ENCODE measurements at places on chromosomes 12 and 14. TPM values are rescaled to one million over a fixed set of nuclear protein-coding genes. Genes with fewer than 3 reads are reported as not detected.
A peak's percentile ranks its signal among the peaks of the same experiment; 100 is the strongest.

DNA sequence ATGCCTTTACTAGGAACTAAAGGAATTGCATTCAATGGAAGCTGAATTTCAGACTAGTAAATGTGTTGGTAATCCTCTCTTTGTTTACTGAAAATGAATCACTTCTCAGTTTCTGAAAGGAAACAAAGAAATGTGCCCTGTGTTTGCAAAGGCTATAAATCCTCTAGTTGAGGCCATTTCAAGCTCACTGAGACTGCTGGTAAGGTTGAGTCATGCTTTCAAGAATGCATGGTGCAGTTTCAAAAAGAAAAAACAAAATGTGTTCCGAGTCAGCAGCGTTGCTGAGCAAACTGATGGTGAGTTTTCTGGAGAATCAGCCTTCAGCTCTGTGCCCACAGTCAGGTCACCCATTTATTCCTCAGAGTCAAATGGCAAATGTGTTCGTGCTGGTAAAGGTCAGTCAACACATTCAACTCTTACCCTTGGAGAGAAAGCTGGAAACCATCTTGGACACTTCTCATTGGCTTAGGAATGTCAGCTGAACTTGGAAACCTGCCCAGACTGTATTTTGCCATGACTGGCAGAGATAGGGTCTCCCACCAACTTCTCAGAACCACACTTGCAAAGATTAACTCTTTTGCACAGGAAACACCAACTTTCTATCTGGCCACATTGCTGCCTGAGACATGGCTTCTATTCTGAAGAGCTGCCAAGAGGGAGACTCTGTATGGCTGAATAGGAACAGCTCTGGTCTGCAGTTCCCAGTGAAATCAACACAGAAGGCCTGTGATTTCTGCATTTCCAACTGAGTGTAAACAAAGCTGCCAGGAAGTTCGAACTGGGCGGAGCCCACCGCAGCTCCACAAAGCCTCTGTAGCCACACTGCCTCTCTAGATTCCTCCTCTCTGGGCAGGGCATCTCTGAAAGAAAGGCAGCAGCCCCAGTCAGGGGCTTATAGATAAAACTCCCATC lies 484.4 kb downstream of the ATP23 start:
- peak; percentile 71 for DNase-seq

The GYS2 gene
- total RNA-seq, result not detected

The GARIN6 gene
- total RNA-seq, result not detected

DNA sequence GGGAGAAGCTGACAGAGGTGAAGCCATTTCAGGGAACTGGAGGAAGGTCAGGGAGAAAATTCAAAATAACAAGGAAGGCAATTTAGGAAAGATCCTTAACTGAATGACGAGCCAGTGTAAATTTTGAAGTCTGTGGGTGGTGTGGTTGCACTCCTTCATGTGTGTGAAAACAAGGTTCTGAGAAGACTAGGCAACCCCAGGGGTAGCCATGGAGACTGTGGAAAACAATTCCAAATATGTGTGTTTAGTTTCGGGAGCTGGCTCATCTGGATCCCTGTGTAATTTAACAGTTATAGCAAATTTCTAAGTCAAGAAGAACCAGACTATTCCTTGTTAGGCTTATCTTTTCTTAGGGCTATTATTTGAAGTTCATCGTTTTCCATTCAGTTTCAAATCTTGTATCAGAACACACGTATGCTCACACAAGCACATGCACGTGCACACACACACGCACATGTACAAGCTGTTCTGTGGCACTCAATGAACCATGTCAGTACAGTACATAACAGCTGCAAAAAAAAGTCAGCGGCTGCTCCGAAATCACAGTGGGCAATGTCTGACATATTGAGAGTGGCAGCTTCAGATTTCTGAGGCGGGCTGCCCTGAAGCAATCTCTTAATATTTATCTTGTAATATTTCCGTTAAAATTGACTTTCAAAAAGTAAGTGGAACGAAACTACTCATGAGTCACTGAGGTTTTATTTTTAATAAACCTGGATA lies 411.2 kb downstream of the AEBP2 start:
- DNase-seq, result no peak

- DNase-seq, result no peak
Observed at GRCh38 chr12:9342614-9343353, 134.6 kb upstream of the PZP start.

The LRTM2 gene
- not detected for total RNA-seq

The CRIP1 gene
- 1.4 TPM for total RNA-seq

DNA sequence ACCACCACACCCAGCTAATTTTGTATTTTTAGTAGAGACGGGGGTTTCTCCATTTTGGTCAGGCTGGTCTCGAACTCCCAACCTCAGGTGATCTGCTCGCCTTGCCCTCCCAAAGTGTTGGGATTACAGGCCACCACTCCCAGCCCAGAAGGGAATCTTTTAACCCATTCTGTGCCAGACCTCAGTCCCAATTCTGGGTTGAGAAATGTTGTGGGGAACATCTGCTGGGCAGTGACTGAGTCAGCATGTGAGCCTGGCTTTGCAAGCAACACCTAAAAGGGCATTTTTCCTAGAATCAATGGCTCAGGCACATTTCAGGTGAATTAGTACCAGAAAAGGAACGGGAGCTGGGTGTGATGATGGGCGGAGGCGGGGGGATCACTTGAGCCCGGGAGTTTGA lies 7.6 kb upstream of the SPATS2 start:
- DNase-seq, result no peak

GRCh38 chr12:87870061-87870460 lies 159.1 kb downstream of the C12orf50 start:
- no peak for DNase-seq

- peak; percentile 15 for DNase-seq
Observed at GRCh38 chr12:69553628-69554248, 31.5 kb upstream of the CCT2 start.

The ADAM21 gene
- total RNA-seq, result 0.28 TPM
